Posterior cingulate gyrus (tissue), 11 donors: ENCODE measurements at places on chromosomes 2 and 18.

- no peak for DNase-seq
Observed at GRCh38 chr2:179981085-179981484, 26.0 kb downstream of the CWC22 start.

DNA sequence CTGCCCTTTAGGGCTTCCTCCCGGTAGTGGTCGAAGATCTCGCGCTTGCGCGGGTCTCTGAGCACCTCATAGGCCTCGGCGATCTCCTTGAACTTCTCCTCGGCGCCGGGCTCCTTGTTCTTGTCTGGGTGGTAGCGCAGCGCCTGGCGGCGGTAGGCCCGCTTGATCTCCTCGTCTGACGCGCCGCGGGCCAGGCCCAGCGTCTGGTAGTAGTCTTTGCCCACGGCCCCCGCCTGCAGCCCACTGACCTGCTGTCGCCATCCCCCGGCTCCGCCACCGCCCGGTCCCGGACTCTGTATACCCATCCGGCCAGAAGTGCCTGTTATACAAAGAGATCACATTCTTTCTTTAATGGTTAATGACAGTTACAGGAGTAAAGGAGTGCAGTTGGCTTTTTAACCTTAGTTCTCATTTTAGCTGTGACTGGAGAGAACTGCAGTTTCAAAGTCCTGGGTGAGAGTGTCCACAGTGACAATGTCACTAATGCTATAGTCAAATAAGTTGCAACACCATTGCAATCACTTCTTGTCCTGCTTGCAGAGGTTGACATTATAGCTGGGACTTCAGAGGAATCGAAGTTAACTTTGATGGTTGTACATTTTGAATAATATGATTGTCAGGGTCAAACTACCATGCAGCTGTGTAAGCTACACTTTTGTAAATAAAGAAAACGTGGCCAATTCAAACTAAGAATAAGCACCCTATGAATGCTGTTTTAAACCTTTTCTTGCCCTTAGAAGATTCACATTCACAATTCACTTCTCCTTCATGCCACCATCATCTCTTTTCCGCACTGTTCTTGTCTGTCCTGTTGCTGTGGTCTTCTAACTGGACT, 35.3 kb upstream of the CAVIN2 start:
- no peak for DNase-seq

DNA sequence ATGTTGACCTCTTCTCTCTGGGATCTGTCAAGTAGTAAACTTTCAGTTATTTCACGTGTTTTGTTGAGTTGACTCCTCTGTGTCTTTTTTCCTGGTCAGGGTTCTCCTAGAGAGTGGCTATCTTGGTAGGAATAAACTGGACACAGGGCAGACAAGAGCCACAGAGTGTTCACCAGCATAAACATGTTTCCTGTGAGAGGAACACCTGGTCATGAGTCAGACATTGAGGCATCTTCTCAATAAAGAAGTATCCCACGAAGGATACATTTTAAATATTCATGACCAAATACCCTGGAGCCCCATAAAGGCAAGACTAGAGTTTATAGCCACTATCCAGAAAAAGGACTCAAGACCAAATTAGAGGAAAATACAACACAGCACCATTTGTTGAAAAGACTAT, 269.7 kb upstream of the ZNF521 start:
- DNase-seq = no peak

DNA sequence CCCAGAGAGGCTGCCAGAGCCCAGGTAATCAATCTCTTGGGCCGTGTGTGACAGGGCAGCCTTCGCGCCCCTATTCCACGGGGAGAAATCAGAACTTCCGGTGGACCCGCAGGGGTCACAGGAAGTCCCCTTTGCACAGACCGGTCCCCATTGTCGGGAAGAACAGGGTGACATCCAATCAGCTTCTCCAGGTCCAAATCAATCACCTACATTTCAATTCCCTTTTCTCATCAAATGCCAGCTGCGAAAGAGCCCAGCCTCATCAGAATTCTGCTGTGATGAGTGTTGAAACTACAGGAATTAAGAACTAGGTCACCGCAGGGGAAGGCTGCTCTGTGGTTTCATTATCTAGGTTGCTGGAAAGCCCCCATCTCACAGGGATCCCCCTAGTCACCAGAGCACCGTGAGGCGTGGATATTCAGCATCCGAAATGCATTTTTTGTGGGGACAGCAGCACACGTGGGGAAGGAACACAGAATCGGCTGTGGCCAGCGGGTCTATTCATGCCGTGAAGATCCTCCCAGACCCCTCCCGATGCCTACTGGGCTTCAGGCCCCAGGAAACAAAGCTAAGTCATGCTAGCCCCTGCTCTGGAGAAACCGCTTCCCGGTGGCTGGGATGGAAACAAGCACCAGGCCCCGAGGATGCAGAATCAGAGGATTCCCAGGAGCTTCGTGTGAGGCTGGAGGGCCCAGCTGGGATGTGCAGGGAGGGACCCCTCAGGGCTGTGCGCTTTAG, 193.7 kb upstream of the ID2 start:
- no peak for DNase-seq

GRCh38 chr2:228107846-228108245, 73.6 kb downstream of the SPHKAP start:
- DNase-seq = no peak

- DNase-seq = no peak
Observed at GRCh38 chr2:192424243-192424642, 229.5 kb upstream of the TMEFF2 start.
